Activated T-helper 1 cell treated with anti-CD3 and anti-CD28 coated beads, Interleukin-2, amount 50 U/mL, for 16 hours (primary cell): ENCODE measurements at places on chromosomes 1 and 21.

DNA sequence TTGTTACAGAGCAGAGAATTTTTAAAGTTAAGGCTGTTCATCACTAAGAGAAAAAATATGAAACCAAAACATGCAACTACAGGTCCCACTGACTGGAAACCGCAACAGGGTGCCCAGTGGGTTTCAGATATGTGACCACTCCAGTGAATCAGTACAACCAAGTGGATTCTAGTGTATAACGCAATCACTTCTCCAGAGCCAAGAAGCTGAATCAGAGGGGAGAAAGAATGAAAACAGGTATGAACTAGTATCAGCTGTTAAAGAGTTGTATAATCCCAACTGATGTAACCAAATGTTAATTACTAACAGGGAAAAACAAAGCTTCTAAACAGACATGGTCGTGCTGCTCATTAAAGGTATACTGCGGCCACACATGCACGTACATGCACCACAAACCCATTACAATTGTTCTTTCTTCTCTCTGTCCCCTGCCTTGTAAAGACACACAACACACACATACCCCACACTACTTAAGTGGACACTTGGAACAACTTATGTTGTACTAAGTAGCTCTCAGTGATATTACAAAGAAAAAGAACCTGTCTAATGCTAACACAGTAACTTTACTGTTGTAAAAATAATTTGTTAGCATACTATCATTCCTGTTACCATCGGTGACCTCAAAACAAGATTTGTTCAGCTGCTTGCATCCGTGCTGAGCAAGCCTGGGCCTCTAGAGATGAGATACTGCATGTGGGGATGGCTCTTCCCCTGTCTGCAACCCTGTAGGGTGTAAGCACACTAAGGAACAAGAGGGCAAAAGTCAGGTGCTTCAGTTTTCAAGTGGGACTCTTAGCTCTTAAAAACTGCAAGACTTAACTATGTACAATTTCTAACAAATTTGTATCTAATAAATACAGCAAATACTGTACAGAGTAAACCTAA lies 74.2 kb downstream of the PTPN14 start:
- no peak for DNase-seq

- DNase-seq: no peak
These were observed 17.6 kb upstream of the PKP1 start for GRCh38 chr1:201265756-201266155.

GRCh38 chr1:107415241-107415640 lies 274.4 kb downstream of the NTNG1 start:
- no peak for DNase-seq

DNA sequence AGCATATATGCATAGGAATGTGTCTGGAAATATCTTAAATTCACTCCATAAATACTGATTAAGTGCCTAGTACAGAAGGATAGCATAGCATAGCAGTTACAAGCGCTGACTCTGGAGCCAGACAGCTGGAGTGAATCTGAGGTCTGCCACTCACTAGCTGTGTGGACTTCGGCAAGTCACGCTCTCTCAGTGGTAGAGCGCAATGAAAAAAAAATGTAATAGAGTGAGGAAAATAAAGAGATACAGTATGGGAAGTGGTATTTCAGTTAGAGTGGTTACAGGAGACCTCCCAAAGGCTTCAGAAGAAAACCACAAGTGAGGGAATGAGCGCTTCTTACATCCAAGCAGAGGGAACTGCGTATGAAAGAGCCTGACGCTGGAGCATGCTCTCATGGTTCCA lies 338.9 kb upstream of the PRMT6 start:
- no peak for DNase-seq

- no peak for DNase-seq
These were observed 47.2 kb upstream of the ECE1 start for GRCh38 chr1:21337454-21337927.

DNA sequence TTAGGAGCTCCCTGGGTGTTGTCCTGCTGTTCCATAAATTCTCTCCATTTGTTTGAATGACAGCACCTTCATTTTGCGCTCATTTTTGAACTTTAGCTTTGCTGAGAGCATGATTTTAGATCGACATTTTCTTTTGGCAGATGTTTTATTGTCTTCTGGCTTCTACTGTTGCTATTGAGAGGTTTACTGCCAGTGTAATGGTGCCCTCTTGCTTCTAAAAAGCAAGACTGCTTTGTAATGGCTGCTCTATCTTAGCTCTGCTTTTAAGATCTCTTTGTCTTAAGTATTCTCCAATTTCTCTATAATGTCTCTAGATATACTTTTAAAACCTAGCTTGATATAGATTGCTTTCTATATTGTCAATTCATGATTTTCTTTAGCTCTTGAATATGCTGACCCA lies 27.8 kb downstream of the THEM4 start:
- no peak for DNase-seq

DNA sequence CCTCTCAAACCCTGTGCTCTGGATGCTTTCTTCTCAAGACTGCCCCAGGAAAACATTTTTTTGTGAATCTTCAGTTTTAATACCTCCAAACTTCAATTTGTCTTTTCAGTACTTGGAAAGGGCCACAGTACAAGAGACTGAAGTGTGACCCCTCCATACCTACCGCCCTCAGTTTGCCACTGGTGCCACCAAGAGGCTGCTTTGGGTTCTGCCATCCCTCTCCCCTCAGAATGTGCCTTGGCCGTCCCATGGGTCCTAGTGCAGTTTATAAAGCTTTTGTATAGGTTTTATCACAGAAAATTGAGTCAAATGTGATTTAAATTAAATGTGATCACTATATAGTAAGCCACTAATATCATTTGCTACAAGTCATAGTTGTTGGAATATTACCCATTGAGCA lies 60.8 kb upstream of the PGD start:
- DNase-seq: no peak

DNA sequence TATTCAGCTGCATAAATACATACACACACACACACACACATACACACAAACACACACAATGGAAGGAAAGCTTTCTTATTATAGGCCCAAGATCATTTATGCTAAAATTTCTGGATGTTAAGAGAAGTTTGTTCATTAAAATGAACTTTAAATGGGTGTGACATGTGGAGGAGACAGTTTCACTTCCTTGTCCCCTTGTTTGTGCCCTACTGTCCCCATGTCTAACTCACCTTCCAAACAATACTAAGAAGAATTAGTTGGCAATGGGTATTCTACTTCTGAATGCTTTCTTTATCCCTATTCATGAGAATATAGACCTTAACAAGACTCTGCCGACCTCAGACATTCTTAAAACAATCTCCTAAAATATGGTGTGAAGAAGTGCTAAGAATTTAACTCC lies 63.5 kb upstream of the NRIP1 start:
- DNase-seq: no peak
